Stimulated activated CD8-positive, alpha-beta memory T cell treated with anti-CD3 and anti-CD28 coated beads, Interleukin-4, amount 100 ng/mL, for 4 hours (primary cell): ENCODE measurements at places on chromosomes 2 and 18.
A peak's percentile ranks its signal among the peaks of the same experiment; 100 is the strongest.

DNA sequence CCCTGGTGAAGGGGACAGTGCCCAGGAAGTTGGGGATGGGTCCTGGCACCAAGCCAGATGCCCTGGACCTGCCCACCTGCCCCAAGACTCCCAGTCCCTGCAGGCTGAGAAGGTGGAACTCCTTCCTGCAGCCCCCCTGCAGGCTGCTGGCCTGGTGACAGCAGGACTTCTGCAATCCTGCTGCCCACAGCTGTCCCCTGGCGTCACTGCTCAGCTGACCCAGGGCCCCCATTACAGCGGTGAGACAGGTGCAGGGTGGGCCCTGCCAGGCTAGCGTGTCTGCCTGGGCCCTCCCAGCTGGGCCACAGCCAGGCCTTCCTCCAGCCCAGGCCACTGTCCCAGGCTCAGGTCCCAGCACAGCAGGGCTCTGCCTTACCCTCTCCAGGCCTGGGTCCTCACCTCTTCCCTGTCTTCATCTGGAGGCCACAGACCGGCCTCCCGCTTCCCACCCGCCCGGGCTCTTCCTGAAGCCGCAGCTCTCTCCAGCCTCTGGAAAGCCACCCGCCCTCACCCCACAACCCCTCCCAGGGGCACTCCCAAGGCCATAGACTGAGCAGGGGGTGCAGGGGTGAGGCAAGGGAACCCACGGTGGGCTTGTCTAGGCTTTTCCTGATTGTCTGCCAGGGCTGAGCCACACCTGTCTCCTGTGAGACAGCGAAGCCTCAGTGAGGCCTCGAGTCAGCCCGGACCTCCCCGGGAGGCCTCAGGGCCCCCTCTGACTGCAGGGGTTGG, 8.8 kb upstream of the ERFE start:
- no peak for DNase-seq

- DNase-seq: no peak
Observed at GRCh38 chr18:44759925-44760342, 79.2 kb downstream of the SETBP1 start.

GRCh38 chr2:177551989-177552421, 159.4 kb downstream of the AGPS start:
- no peak for DNase-seq

DNA sequence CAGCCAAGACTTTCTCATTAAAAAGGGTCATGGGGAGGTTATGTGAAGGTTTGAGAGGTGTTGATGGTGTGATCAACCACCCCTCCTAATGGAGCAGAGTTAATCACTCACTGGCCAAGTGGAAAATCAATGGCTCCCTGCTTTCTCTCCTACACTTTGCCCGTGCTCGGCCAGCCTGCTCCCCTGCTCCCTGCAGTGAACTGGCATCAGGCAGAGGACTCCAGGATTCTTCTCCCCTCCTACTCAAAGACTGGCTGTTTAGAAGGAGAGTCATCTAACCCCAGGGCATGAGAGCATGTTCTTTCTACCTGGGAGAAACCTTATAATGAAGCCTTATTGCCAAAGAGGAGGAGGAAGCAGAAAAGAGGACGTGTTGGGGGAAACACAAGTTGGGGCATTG, 74.9 kb downstream of the SGPP2 start:
- DNase-seq: no peak

DNA sequence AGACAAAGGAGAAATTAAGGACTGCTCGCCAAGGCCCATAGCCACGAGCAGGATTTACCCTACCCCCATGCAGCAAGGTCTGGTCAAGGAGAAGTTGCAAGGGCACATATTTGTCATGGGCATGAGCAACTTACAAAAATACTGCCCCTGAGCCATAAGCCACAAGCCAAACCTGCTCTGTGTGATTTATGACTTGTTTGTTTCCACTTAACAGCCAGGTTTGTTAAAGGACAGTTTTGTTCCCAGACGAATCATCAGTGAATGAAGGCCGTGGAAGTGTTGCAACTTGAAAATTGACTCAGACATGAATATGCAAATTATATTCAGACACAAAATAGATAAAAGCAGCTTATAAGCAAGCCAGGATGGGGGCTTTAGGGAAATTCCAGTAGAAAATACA, 31.3 kb upstream of the EVA1A start:
- no peak for DNase-seq

DNA sequence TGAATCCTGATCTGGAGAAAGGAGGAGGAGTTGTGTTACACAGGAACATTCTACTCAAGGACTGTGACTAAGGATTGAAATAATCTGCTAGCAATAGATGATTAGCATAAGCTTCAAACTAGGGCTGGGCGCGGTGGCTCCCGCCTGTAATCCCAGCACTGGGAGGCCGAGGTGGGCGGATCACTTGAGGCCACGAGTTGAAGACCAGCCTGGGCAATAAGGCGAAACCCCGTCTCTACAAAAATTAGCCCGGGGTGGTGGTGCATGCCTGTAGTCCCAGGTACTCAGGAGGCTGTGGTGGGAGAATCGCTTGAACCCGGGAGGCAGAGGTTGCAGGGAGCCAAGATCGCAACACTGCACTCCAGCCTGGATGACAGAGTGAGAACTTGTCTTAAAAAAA, 1.5 kb downstream of the TRMT61B start:
- no peak for DNase-seq

- no peak for DNase-seq
Observed at GRCh38 chr2:75570948-75571729, 10.4 kb upstream of the EVA1A start.

- DNase-seq: no peak
Observed at GRCh38 chr2:54122939-54123338, 7.5 kb downstream of the ACYP2 start.

DNA sequence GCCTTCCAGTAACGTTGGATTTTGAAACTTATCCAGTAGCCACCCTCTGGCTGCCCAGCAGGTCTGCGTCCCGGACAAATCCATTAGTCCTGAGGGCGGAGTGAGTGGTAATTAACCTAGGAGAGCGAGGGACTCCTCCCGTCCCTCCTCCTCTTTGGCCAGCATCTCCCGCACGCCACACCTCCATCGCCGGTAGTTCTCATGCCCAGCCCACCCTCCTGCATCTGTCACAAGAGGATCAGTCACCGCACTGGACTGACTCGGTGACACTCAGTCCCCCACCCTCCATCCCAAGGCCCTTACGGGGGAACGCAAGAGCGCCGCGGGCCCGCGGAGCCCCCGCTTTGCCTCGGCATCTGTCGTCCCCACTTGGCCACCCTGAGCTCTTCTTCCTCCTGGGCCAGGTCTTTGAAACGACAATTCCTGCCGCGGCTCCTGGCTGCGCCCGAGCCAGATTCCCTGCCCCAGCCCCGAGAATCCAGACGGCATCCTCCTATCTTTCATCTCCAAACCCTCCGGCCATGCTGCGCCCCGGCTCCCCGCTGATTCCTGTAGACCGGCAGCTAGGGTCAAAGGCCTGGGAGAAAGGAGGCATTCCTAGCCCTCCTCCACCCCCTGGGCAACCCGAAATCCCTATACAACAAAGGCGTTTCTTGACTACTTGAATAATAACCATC, 77.5 kb downstream of the EIF2AK3 start:
- DNase-seq: no peak

- DNase-seq: no peak
Observed at GRCh38 chr2:146804288-146804687, 1040.5 kb upstream of the ACVR2A start.

DNA sequence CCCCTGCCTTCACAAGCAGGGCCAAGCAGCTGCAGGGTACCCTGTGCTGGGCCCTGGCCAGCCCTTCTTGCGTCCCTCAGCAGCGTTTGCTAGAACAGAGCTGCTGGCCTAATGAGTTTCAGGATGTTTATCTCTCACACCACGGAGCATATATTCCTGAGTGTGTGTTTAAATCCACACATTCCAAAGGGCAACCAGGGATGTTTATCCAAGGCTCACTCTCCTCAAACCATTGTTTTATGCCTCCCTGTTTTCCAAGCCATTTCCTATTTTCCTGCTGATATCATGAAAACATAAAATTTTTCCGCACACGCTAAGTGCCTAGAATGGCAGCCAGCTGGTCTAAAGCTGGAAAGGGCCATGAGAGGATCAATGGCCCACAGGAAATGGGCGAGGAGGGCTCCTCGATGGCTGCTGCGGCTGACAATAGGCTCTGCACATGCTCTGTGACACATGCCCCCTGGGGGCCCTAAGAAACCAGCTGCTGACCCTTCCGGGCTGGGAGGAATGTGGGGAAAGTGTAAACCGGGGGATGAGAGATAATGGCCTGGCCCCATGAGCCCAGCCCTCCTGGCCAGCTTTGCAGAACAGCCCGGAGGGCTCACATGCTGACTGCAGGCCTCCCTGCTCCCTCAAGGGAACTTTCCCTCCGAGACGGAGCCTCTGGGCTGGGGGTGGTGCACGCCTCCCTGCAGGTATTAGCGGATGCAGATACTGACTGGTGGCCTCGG, 194.0 kb downstream of the NDUFA10 start:
- no peak for DNase-seq

DNA sequence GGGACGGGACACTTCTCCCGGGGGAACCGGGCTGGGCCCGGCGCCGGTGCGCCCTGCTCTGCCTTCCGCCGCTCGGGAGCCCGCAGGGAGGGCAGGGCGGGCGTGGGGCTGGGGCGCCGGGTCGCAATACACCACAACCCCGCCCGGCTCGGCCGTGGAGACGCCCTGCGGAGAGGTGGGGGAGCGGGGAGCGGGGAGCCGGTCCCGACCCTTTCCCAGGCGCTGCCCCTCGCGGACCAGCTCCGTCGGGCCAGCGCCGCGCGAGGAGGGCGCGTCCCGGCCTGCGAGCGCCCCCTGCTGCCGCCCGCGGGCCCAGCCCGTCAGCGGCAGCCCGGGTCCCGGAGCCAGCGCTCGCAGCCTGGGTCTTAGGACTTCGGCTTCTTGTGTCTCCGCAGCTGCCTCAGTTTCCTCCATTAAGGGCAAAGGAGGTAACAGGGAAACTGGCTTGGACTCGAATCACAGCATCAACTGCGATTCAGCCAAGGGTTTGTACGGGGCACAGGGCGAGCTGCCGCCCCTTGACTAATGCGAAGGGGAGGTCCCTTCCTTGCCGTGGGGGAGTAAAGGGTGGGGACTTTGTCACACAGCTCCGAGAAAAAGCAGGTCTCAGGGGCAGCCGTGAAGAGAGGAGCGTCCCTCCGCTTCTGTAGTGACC, 635 bp upstream of the ADRA2B start:
- DNase-seq: no peak

- DNase-seq: no peak
Observed at GRCh38 chr18:43312891-43313290, 35.6 kb upstream of the SYT4 start.

DNA sequence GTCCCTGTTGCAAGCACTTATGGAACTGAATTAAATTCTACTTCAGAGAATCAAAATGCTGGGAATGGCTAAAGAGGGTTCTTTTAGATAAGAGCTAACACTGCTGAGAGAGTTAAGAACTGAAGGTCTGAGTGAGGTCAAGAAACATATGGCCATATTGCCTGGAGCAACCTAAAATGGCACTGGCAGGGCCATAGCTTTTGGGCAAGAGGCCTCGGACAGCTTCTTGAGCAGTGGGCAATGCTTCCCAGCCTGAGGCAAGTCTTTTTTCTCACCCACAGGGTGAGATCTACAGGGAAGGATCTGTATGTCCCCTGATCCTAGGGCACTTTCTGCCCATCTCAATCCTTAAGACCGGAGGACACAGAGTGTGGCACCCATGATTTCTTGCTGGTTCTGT, 244.6 kb upstream of the NT5C1B start:
- DNase-seq: no peak

DNA sequence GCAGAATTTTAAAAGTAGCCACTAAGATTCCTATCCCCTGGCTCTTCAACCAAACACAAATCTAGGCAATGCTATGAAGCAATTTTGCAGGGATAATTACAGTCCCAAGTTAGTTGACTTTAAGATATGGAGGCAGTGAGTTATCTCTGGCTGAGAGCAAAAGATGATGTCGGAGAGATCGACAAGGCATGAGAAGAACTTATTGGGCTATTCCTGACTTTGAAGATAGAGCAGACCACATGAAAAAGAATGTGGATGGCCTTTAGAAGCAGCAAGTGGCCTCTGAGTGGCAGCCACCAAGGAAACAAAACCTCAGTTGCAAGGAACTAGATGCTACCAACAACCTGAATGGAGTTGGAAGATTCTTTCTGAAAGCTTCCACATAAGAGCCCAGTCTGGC, 58.2 kb upstream of the PPM1B start:
- no peak for DNase-seq

GRCh38 chr18:35756506-35757117, 175.1 kb downstream of the GALNT1 start:
- peak; percentile 9 for DNase-seq

DNA sequence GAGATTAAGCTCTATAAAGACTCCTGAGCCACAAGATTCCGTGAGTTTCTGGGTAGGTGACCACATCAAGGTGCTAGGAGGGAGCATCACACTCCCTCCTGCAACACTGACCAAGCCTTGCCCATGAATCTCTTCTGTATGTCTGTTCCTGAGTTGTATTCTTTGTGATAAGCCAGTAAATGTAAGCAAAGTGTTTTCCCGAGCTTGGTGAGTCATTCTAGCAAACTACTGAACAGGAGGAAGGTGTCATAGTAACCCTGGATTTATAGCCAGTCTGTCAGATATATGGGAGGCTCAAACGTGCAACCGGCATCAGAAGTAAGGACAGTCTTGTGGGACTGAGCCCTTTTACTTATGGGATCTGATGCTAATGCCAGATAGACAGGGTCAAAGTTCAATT, 346.1 kb upstream of the KYNU start:
- no peak for DNase-seq

GRCh38 chr2:62222171-62222570, 26.3 kb downstream of the B3GNT2 start:
- no peak for DNase-seq

GRCh38 chr18:66778048-66778447, 174.2 kb upstream of the CDH19 start:
- DNase-seq: no peak

GRCh38 chr2:188663301-188663700, 310.9 kb upstream of the COL3A1 start:
- no peak for DNase-seq

GRCh38 chr18:44673256-44673880, 7.3 kb upstream of the SETBP1 start:
- no peak for DNase-seq

DNA sequence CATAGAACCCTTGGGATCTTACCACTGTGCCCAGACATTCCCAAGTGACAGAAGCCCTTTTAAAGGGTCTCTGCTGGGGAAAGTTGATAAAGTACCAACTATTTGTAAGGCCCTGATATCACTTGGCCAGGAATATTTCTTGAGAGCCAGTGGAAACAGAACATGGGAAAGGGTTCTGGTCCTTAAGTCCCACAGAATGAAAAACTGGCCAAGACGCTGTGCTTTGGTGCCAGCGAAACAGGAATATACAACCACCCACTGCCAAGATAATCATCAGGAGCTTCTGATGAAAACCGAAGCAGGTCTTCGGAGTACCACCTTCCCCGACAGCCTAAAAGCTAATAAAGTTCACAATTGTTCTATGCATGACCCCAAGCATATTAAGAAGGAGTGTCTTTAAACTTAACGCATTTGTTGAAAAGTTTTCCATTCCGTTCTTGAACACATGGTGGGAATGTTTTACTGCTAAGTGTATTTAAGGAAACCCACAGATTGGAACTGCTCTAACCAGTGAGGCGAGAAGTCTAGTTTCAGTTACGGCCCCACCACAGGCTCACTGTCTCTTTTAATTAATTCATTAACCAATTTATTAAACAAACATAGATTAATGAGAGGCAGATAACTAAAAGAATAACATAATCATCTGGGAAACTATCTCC, 152.6 kb downstream of the ANKRD44 start:
- DNase-seq: no peak
